ENCODE measurements at places on chromosomes 4 and X.

- DNase-seq, result no peak
These were observed 25.3 kb downstream of the STARD8 start for GRCh38 chrX:68672581-68673318.

- DNase-seq, result no peak
These were observed 3.4 kb upstream of the HOPX start for GRCh38 chr4:56684320-56685050.

GRCh38 chr4:78691334-78691754 lies 84.8 kb upstream of the BMP2K start:
- no peak for DNase-seq

GRCh38 chr4:83369831-83370639 lies 35.4 kb upstream of the HPSE start:
- DNase-seq, result no peak

DNA sequence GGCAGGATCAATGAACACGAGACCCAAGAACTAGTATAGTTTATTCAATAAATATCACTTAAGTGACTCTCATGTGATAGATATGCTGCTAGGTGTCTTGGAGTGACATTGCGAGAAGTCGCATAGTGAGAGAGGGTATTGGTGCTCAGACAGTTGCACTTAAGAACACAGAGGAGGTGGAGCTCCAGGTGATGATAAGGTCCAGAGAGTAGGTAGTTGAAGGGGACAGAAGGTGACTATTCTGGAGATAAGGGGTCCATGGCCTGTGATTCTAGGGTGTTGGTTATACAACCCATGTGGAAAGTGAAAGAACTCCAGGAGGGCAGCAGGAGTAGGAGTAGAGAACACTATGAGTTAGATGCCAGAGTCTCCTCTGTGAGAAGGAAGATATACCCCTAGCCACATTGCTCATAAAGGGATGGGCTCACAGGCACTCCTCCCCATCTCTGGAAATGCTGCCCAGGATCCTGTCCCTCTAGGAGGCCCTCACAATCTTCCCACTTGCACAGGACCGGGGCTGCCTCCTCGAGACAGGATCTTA lies 9.2 kb downstream of the MAGED1 start:
- no peak for DNase-seq

DNA sequence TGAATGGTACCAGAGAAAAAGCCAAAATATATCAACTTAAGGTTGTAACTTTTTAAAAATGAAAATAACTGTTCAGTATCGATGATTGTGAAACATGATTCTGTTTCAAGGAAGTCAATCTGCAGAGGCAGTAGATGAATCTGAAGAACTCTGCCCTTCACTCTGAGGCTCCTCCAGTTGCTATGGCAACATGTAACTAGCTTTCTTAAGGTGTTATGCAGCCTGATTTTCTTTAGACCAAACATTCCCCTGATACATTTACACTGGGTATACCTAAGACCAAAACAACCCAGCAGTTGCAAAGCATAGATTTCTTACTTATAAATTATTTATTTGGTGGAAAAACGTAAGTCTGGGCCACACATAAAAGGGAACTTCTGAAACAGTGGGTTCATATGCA lies 133.6 kb upstream of the RASGEF1B start:
- DNase-seq, result no peak

- DNase-seq, result peak; percentile 55
These were observed 55.7 kb downstream of the ANTXR2 start for GRCh38 chr4:80017125-80017854.

- no peak for DNase-seq
These were observed 1886.4 kb upstream of the TENM3 start for GRCh38 chr4:180356766-180357165.

DNA sequence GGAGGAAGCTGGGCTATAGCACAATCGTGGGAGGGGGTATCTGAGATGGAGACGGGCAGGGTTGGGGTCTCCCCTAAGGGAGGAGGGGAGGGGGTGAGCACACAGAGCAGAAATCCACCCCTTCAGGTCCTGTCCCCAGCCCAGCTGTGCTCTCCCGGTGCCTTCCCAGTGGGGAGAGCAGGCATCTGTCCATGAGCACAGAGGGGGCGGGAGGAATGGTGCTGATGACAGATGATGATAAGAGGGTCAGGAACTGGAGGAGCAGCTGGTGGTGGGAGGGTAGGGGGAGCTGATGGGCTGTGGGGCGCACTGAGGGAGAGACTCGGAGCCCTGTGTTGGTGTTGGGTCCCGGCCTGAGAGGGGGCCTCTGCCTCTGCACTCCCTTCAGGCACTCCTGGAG lies 8.6 kb downstream of the ATP2B3 start:
- DNase-seq, result no peak

DNA sequence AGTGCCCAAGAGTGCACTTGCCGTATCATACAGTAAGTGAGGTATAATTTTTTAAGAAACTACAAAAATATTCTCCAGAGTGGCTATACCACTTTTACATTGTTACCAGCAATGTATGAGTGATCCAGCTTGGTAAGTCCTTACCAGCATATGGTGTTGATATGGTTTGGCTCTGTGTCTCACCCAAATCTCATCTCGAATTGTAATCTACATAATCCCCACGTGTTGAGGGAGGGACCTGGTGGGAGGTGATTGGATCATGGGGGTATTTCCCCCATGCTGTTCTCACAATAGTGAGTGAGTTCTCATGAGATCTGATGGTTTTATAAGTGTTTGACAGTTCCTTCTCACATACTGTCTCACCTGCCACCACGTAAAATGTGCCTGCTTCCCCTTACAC lies 44.8 kb downstream of the RBMX start:
- no peak for DNase-seq

DNA sequence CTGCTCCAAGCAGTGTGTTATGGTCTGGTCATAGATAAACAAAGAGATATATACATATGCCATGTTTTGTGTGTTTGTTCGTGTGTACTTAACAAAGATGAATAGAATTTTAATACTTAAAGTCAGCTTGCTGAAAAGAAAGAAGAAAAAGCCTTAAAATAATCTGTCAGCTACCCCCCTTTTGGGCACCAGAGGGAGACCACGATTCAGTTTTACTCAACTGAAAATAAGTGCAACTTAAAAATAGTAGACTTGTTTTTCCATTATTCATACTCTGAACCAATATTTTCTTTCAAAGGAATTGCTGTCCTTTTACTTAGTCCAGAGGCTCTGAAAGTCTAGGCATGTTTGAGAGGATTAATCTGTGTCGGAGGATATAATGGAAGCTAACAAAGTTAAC lies 181.7 kb upstream of the AGTR2 start:
- DNase-seq, result no peak

- DNase-seq, result no peak
These were observed 1.9 kb downstream of the SEC24D start for GRCh38 chr4:118834070-118834469.

- DNase-seq, result peak; percentile 59
These were observed 48.3 kb downstream of the AMELX start for GRCh38 chrX:11341274-11342201.

DNA sequence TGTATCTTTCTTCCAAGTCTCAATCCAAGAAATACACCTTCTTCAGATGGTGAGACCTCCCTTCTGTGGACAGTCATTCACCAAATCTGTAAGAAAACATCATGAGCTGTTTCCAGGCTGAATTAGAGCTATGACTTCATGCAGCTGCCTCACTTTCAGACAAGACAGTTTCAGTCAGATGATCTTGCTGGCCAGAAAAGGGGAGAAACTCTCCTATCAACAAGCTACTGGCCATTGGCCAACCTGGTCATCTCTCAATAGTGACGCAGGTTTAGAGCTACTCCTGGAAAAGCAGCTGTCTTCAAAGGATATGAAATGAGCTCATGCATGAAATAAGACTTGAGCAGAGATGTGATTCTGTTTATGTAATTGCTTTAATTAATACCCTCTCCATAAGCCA lies 69.6 kb upstream of the NDP start:
- no peak for DNase-seq

DNA sequence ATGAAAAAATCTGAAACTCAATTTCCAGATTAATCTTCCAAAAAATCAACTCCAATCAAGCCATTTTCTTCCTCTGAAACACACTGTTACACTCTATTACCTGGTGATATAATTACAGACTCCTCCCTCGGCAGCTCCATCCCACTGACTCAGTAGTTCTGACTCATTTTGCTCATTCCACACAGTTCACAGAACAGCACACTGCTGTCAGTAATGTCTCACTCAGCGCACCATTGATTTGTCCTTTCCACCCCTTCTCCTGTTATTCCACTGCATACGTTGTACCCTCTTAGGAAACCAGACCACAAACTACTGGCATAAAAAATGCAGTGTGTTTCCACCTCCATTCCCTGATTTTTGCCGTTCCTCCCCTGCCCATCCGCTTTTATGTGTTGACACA lies 212.7 kb downstream of the SLIT2 start:
- DNase-seq, result no peak

- DNase-seq, result peak; percentile 57
These were observed 125.0 kb downstream of the SPCS3 start for GRCh38 chr4:176444741-176445140.

GRCh38 chr4:91198951-91199350 lies 1071.8 kb downstream of the CCSER1 start:
- no peak for DNase-seq

- DNase-seq, result no peak
These were observed 31.6 kb upstream of the RPS6KA6 start for GRCh38 chrX:84219551-84219950.

GRCh38 chr4:19171832-19172231 lies 1079.9 kb upstream of the SLIT2 start:
- DNase-seq, result no peak

DNA sequence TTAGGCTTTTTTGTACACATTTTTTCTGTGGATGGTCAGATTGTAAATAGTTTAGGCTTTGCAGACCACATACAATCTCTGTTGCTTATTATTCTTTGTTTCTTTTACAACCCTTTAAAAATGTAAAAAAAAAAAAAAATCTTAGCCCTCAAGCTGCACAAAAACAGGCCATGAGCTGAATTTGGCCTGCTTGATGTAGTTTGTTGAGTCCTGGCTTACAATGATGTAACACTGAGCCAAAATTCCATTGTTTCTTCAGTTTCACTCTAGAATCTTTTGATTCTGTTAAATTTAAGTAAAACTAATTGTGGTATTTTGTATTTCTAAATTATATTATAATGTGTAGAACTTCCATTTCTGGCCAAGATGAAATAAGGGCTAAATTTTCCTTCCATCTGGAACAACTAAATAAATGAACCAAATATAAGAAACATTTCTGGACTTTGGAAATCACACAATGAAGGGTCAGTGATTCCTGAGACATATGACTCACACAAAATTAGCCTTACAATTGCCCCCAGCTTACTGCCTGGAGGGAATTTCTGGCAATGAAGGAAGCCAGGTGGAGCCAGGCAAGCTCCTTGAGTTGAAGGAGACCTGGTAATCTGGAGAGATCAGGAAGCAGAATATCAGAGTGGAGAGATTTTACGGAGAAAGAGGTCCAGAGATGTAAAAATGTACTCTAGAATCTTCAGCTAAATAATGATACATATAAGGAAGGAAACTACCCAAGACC lies 29.8 kb downstream of the IQCM start:
- peak; percentile 66 for DNase-seq

DNA sequence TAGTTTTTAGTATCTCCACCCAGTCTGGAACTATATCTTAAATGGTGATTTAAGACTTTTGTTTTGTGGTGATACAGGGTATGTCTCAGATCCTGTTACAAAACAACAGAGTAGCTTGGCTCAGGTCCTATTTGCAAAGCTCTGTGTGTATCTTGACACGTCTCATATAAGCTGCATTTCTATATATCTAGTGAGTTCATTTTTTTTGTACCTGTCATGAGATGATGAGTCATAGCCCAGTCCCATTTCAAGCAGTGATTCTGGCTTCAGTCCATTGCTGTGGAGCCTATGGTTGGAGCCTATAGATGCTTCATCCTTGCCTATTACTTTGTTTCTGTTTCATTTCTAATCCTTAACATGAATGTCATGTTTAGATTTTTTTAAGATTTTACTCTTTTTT lies 23.0 kb downstream of the GRXCR1 start:
- no peak for DNase-seq

GRCh38 chr4:106585915-106586349 lies 217.4 kb upstream of the GIMD1 start:
- DNase-seq, result peak; percentile 57

GRCh38 chrX:54964766-54965497 lies 29.1 kb downstream of the PFKFB1 start:
- no peak for DNase-seq

DNA sequence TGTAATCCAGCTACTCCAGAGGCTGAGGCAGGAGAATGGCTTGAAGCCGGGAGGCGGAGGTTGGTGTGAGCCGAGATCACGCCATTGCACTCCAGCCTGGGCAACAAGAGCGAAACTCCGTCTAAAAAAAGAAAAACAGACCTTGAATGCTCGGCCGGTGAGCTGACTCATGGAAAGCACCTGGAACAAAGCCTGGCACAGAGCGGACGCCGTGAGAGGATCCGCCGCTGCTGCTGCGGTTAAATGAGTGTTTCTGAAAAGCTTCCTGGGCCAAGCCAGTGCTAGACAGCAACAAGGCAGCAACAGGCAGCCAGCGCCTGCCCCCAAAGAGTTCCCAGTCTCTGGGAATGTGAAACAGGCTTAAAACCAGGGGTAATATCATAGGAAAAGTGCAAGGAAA lies 186.4 kb downstream of the AFAP1 start:
- no peak for DNase-seq

DNA sequence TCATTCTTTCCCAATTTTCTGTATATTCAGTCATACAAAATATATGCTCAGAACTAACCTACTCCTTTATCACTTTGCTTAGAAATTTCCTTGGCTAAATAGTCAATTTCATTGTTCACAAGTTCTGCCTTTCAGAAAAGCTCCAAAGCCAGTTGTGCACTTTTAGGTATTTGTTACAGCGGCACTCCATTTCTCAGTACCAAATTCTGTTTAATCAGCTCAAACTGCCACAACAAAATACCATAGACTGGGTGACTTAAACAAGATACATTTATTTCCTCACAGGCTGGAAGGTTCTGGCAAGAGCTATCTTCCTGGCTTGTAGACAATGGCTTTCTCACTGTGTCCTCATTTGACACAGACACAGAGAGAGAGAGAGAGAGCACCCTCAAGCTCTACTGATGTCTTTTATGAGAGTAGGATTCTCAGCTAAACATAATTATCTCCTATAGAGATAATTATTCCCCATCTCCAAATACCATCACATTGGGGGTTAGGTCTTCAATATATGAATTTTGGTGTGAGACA lies 188.8 kb upstream of the FSTL5 start:
- no peak for DNase-seq

DNA sequence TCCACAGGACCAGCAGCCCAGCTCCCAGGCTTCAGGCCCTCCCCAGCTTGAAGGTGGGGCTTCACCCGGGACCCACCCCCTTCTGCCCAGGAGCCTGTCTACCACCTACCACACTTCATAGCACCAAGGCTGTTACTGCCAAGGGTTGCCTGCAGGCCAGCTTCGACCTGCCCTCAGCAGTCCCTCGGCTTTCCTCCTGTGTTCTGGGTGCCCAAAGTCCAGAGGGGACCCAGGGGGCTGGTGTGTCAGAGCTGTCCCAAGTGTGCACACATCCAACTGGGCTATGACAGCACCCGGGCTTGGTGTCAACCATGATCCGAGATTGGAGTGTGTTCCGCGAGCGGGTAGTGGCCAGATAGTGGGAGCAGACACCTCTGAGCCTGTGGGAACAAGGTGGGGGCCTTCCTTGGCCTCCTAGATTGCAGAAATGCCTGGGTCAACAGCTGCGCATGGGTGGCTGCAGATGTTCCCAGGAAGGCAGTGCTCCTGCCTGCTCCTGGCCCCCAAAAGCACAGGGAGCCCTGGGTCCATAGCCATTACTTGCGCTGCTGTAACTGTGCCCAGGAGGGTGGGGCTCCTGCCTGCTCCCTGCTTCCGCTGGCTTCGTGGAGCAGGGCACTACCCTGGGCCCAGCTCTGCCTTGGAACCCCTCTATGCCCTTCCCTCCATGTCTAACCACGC lies 16.8 kb downstream of the SULT1B1 start:
- no peak for DNase-seq

All from AG09309 (cell line).